ENCODE measurements at places on chromosomes 1 and 21. TPM values are rescaled to one million over a fixed set of nuclear protein-coding genes. Genes with fewer than 3 reads are reported as not detected.

DNA sequence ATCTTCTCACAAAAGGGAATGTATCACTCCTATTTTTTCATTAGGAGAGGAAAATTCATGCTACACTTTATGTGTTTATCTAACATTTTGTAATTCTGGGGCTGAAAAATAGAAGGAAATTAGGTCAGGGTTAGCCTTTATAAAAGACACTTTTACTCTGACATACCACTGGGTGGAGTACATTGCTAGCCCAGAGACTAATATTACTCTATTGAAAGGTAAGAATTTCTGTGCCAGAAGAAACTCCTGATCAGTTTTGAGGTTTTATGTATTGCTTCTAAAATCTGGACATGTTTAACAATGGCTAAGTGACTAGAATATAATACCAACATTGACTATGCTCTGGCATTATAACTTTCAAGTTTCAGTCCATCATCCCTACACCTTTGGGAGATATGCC, 724.6 kb downstream of the USP25 start:
- DNase-seq, result no peak

DNA sequence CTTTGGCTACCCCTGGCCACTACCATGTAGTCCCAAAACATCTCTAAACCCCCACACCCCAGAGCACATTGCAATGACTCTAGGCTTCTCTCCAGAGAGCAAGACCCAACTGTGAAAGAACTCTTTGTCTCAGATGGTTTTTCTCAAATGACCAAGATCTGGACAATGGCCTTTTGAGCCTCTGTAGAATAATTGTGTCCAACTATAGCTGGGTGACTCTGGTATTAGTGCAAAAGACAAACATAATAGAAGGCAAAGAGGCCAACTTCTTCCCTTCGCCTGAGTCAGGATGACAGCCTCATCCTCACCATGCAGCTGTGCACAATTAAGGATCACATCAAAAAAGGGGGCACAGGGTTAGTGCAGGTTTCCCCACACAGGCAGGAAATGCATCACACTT, 139.6 kb downstream of the BRINP2 start:
- no peak for DNase-seq

GRCh38 chr1:202143011-202143767, 1.3 kb downstream of the ARL8A start:
- no peak for DNase-seq

ELOA gene
- total RNA-seq, result 44.1 TPM

ZMYM1 gene
- 23.3 TPM for total RNA-seq
